Stomach (tissue), 19 donors: ENCODE measurements at places on chromosomes 5 and 9.

DNA sequence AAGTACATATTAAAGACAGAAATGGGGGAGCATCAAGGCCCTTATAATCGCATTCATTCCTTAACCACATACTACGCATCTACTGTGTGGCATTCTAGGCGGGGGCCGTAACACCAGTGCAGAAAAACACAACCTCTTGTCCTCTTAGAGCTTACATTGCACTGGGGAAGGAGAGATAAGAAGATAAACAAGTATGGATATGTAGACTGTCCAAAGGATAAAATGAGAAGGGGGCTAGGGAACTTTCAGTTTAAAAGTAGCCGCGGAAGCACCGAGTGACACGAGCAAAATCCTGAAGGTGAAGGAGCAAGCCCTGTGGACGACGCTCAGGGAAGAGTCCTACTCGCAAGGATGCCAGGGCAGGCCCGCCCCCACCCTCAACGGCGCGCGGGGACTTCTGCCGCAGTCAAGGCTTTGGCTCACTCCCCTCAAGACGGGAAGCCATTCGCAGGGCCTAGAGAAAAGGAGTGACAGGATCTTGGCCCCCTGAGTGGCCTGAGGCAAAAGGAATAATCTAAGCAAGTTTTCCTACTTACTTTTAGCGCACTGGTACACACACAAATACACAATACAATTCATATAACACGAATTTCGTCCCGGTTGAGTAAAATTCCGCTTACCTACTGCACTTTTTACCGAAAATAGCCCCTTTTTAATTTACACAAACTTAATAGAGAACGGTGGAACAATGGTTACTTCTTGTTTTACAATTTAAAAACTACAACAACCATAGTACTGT lies 1.3 kb upstream of the NIPBL start:
- peak; percentile 79 for DNase-seq

GRCh38 chr9:33048054-33048465 lies 23.0 kb downstream of the DNAJA1 start:
- DNase-seq: no peak

DNA sequence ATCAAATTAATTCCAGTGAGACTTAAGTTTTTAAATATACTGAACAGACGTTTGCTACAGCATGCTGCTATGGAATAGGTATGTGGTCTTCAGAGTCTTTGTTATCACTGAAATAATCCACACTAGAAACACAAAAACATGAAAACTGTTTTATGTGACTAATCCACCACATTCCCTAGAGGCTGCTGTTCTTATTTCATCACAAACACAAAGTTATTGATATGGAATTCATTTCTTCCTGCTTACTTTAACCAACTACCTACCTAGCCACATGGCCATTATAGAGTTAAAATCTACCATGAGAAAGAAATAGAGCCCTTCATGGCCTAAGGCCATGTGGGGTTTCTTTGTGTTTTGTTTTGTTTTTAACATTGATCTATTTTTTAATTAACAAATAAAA lies 232.3 kb upstream of the PTGER4 start:
- DNase-seq: no peak

DNA sequence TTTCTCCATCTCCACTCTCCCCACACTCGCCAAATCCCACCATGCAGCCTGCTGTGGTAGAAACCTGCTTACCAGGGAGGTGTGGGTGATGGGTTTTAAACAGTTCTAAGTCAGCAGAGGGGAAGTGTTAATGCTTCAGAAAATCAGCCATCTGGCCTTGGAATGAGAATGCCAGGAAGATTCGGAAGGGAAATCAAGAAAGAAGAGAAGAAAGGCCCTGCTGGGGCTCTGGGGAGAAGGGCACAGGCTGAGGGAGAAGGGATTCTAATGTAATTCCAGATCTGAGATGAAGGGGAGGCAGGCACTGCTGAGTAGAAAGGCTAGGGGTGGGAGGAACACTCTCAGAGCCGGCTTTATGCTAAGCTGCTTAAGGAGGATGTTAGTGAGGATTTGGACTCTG lies 434.7 kb upstream of the DMAC1 start:
- no peak for DNase-seq

- DNase-seq: no peak
Observed at GRCh38 chr5:69526660-69527059, 33.3 kb upstream of the GTF2H2C start.

- no peak for DNase-seq
Observed at GRCh38 chr9:136011376-136011702, 50.2 kb upstream of the UBAC1 start.

GRCh38 chr5:25002371-25002770 lies 357.6 kb upstream of the CDH10 start:
- no peak for DNase-seq

- DNase-seq: no peak
Observed at GRCh38 chr5:126354012-126354857, 69.0 kb upstream of the GRAMD2B start.

- no peak for DNase-seq
Observed at GRCh38 chr5:101535626-101536025, 632.5 kb upstream of the ST8SIA4 start.

GRCh38 chr5:142678529-142678928 lies 7.4 kb downstream of the FGF1 start:
- no peak for DNase-seq

- no peak for DNase-seq
Observed at GRCh38 chr5:103801681-103802080, 239.1 kb upstream of the NUDT12 start.

- no peak for DNase-seq
Observed at GRCh38 chr5:156896546-156896945, 46.5 kb downstream of the PPP1R2B start.

DNA sequence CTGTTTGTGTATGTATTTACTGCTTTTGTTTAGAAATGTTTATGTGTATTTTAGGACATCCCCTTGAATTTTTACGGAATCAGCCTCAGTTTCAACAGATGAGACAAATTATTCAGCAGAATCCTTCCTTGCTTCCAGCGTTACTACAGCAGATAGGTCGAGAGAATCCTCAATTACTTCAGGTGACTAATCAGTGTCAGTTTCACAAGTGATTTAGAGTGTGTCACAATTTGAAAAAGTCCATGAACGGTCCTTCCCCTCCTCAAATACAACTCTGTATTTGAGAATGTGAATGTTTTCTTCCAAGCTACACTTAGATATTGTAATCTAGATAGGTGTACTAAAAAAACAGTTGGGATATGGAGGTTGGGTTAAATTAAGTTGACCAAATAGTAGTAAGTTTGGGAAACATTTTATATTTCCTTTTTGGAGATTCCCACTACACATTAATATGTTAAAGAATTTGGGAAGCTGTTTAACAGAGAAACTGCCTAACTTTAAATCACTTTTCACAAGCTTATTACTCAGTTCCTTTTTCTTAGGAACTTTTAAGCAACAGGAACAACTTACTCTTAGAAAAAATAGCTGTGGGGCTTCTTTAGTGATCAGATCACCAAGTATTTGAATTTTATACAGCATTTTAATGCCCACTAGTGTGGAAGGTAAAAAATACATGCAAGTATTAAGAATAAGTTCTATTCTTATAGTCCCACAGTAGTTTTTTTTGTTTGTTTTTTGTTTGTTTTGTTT lies 40.9 kb downstream of the RAD23B start:
- DNase-seq: no peak

- no peak for DNase-seq
Observed at GRCh38 chr5:136712628-136713027, 347.3 kb upstream of the TRPC7 start.

- DNase-seq: no peak
Observed at GRCh38 chr5:172896465-172896864, 62.4 kb downstream of the ERGIC1 start.
